ENCODE measurements at places on chromosomes 1 and 21. TPM values are rescaled to one million over a fixed set of nuclear protein-coding genes. Genes with fewer than 3 reads are reported as not detected.

The SYF2 gene
- 61.5 TPM for total RNA-seq

The GUCA2A gene
- total RNA-seq: not detected

The SERTAD4 gene
- not detected for total RNA-seq

The DNTTIP2 gene
- total RNA-seq: 70.4 TPM

The RGSL1 gene
- not detected for total RNA-seq

The ELF3 gene
- total RNA-seq: 1.6 TPM

The KIAA1614 gene
- total RNA-seq: 0.08 TPM

The MFSD2A gene
- 5.5 TPM for total RNA-seq

The CDK11B gene
- total RNA-seq: 43.9 TPM

The LAPTM5 gene
- 601 TPM for total RNA-seq

The CA14 gene
- not detected for total RNA-seq

The CFHR1 gene
- not detected for total RNA-seq

The ARHGEF2 gene
- 86.1 TPM for total RNA-seq

The G0S2 gene
- total RNA-seq: 6.6 TPM

- H3K27ac ChIP-seq: no peak overlapping the region
- H3K4me3 ChIP-seq: no peak overlapping the region
- H3K4me1 ChIP-seq: peaks cover 12% of the 10 kb centered on the region
- no peaks in the 10 kb centered on the region for H3K36me3 ChIP-seq
- DNase-seq: no peak
Observed at GRCh38 chr1:212237651-212238050, 47.6 kb upstream of the PPP2R5A start.

GRCh38 chr1:208189183-208189582, 55.0 kb downstream of the PLXNA2 start:
- H3K36me3 ChIP-seq: peaks cover 3% of the 10 kb centered on the region
- H3K27me3 ChIP-seq: peaks cover 29% of the 10 kb centered on the region
- no peak overlapping the region for H3K27ac ChIP-seq

GRCh38 chr1:98557895-98558294, 103.6 kb upstream of the SNX7 start:
- peaks cover 4% of the 10 kb centered on the region for H3K27me3 ChIP-seq
- DNase-seq: no peak
- no peaks in the 10 kb centered on the region for H3K36me3 ChIP-seq
- no peaks in the 10 kb centered on the region for H3K4me1 ChIP-seq
- no peak overlapping the region for H3K4me3 ChIP-seq

DNA sequence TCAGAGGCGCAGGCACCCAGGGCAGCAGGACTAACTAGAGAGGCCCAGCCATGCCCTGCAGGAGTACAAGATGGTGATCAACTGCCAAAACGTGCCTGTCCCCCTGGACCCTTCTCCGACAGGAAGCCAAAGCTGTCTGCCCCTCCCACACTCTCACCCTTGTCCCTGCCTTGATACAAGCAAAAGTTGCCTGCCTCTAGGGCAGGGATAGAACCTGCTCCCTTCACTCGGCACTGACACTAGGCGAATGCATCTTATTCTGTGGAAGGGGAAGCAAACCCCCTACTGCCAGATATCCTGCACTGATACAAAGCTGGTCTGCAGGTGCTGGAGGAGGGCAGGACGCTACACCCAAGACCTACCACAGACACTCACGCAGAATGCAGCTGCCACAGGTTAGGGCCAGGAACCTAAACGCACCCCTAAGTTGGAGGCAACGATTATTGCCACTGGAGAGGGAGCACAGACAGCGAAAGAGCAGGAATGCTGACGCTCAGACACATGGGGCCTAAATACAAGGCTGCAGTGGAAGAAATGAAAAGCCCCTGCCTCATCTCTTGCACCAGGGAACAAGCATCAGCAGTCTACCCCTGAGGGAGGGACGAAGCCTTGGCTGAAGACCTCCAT, 3.7 kb downstream of the TARBP1 start:
- H3K27me3 ChIP-seq: no peaks in the 10 kb centered on the region
- no peak overlapping the region for H3K27ac ChIP-seq
- H3K4me3 ChIP-seq: no peak overlapping the region
- H3K4me1 ChIP-seq: peaks cover 24% of the 10 kb centered on the region
- peaks cover 4% of the 10 kb centered on the region for H3K36me3 ChIP-seq

DNA sequence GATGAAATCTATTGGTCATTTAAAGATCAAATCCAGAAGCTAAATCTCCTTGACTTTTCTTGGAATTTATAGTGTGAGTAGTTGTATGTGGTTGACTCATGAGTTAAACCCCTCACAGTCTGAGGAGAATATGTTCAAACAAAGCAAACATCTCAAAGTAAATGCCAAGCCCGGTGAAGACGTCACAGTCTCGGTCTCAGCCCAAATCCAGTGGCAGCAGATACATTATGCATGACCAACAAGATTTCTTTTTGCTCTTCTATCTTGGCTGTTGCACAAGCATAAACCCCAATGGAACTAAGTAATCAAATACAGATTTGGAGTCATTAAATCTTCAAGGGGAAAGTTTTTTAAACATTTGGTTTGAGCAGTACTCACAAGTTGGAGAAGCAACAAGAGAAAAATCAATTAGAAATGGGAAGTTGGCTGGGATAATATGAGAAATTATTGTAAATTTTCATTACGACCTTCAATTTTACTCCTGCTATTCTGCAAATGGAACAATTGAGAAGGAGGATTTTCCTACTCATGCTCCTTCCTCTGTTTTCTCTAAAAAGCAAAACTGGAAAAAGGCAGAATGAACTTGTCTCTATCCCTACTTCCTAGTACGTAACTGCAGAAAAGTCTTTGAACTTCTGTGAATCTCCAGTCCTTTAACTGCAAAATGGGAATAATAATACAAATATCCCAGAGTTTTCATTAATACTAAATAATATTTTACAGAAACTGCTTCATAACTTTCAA, 575.8 kb downstream of the NUF2 start:
- H3K27me3 ChIP-seq: no peaks in the 10 kb centered on the region
- H3K36me3 ChIP-seq: no peaks in the 10 kb centered on the region
- DNase-seq: no peak
- H3K27ac ChIP-seq: no peak overlapping the region
- H3K4me3 ChIP-seq: no peak overlapping the region
- H3K4me1 ChIP-seq: no peaks in the 10 kb centered on the region

- no peak overlapping the region for H3K4me3 ChIP-seq
- no peaks in the 10 kb centered on the region for H3K4me1 ChIP-seq
- no peaks in the 10 kb centered on the region for H3K27me3 ChIP-seq
- H3K27ac ChIP-seq: no peak overlapping the region
- DNase-seq: no peak
- no peaks in the 10 kb centered on the region for H3K36me3 ChIP-seq
Observed at GRCh38 chr1:176996456-176997090, 167.9 kb downstream of the ASTN1 start.

DNA sequence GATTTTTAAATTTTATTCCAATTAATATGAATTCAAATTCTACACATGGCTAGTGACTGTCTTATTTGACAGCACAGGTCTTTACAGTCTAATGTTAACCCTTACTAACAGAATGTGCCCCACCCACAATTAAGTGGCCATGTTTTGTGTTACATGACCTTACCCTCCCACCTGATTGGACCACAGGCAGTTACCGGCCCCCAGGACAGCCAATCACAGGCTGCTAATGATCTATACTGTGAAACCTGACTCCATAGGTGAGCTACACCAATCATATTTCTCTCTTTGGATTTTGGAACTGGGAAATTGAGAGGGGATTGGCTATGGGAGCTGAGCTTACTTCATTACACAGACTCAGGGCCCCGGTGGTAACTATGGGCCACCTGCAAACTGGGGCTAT, 27.5 kb downstream of the ZP4 start:
- peaks cover 4% of the 10 kb centered on the region for H3K4me1 ChIP-seq
- peaks cover 14% of the 10 kb centered on the region for H3K27me3 ChIP-seq
- H3K4me3 ChIP-seq: no peak overlapping the region
- H3K36me3 ChIP-seq: peaks cover 3% of the 10 kb centered on the region
- H3K27ac ChIP-seq: no peak overlapping the region

- no peak for DNase-seq
- H3K4me3 ChIP-seq: no peak overlapping the region
- no peak overlapping the region for H3K27ac ChIP-seq
- H3K4me1 ChIP-seq: peaks cover 2% of the 10 kb centered on the region
Observed at GRCh38 chr21:28439788-28440187, 552.9 kb downstream of the LTN1 start.

- H3K27ac ChIP-seq: peak overlapping the region; percentile 94
- DNase-seq: no peak
- peak overlapping the region; percentile 97 for H3K4me3 ChIP-seq
- H3K27me3 ChIP-seq: no peaks in the 10 kb centered on the region
- peaks cover 44% of the 10 kb centered on the region for H3K4me1 ChIP-seq
Observed at GRCh38 chr1:211829343-211830054, 1.1 kb downstream of the LPGAT1 start.

DNA sequence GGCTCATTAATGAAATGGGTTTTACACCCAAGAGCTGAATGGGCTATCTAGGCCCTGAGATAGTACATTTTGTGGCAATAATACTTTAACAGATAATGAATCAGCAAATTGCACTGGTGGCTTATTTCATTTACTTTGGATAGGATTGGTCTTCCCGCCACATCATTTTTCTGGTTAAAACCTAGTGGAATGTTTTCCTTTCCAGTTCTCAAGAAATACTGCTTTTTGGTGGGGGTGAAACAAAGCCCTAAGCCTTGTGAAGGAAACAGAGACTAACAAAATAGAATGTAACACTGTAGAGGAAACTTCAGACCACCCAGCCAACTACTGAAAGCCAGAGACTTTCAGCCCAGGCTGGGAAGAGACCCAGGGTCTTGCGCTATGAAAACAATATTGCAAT, 172.2 kb downstream of the HHIPL2 start:
- peaks cover 3% of the 10 kb centered on the region for H3K4me1 ChIP-seq
- H3K27me3 ChIP-seq: no peaks in the 10 kb centered on the region
- H3K27ac ChIP-seq: no peak overlapping the region
- no peaks in the 10 kb centered on the region for H3K36me3 ChIP-seq
- no peak overlapping the region for H3K4me3 ChIP-seq

DNA sequence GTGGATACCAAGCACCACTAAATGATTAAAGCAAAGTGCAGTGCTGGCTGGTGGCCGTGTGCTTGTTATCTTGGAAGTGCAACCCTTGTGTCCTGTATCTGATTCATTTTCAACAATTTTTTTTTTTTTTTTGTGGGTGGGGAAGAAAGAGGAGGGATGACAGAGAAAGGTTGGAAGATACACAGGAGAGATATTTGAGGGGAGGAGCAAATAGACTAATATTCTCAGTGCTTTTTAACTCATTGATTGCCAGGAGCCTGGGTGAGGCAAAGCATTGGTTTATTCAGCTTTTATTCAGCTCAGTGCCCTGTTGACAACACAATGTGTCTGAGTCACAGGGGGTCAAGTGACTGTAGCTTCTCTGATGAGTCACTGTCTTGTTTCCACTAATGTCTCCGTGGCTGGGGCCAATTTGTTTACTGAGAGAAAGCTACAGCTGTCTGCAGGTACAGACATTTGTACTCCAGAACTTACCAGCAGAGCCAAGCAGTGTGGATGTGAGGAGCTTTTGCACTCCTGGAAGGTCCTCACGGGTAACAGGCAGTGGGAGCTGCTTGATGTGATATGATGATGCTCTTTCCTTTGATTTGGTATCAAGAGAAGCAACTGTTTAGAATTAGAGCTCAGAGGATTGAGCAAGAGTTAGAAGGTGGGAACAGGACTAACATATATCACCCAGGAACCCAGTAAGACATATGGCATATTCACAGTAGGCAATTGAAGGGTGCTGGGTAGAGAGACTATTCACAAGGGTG, 23.6 kb upstream of the DNM3 start:
- no peak overlapping the region for H3K27ac ChIP-seq
- H3K36me3 ChIP-seq: peaks cover 2% of the 10 kb centered on the region
- peaks cover 3% of the 10 kb centered on the region for H3K4me1 ChIP-seq
- H3K4me3 ChIP-seq: no peak overlapping the region
- DNase-seq: no peak
- H3K27me3 ChIP-seq: no peaks in the 10 kb centered on the region

DNA sequence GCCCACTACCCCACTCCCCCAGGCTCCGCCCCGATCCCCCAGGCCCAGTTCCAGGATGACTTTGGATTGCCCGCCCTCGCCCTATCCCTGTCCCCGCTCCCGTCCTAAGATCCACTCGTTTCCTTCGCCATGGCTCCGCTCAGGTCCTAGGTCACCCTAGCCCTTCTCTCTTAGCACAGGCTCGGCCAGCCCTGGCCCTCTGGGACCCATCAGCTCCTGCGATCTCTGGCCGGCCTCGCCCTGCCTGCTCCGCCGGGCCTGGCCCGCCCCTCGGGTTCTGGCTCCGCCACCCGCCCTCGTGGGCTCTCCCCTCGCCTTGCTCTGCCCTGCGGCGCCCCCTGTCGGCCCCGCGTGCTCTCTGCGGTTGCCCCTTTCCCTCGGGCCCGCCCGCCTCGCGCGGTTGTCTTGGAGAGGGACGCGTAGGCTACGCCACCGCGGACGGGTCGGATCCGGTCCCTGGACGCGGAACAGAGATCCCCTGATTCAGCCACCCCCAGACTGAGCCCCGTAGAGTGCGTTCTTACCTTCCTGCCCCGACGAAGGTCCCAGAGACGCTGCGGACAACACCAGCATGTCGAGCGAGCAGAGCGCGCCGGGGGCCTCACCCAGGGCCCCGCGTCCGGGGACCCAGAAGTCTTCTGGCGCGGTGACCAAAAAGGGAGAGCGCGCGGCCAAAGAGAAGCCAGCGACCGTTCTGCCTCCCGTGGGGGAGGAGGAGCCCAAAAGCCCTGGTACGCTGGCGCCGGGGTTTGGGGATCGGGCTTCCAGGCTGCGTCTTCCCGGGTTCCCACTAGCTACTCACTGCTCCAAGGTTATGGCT, at the start of gene LRRC71:
Gene LRRC71, plus strand, starts transcription at position 400 of the 820 bp plus-strand sequence. Its CDS starts 172 bp downstream, at position 572.
- no peak within 1 kb of the TSS for H3K27ac ChIP-seq
- H3K36me3 ChIP-seq: peaks cover 14% of the 10 kb centered on the region
- no peak within 1 kb of the TSS for H3K4me3 ChIP-seq
- peak; percentile 39 for DNase-seq
- H3K27me3 ChIP-seq: peaks cover 76% of the 10 kb centered on the region

GRCh38 chr21:26351661-26352060, 181.1 kb upstream of the APP start:
- DNase-seq: no peak
- no peaks in the 10 kb centered on the region for H3K4me1 ChIP-seq
- H3K27me3 ChIP-seq: peaks cover 7% of the 10 kb centered on the region
- no peaks in the 10 kb centered on the region for H3K36me3 ChIP-seq

DNA sequence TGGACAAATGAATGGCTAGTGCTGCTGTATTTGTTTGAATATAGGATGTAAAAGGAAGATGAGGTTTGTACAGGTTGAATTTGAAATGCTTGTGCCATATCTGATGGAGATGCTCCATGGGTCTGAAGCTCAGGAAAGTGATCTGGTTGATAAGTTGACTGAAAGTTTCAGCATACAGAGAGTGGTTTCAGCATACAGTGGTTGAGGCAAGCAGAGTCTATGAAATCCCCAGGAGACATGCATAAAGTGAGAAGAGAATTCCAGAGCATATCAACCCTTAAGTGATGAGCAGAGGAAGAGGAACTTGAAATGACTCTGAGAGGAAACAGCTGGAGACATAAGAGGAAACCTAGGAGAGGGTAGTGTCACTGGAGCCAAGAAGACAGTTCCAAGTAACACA, 21.7 kb downstream of the TCHHL1 start:
- H3K27ac ChIP-seq: no peak overlapping the region
- H3K4me3 ChIP-seq: no peak overlapping the region
- H3K36me3 ChIP-seq: peaks cover 4% of the 10 kb centered on the region
- no peaks in the 10 kb centered on the region for H3K4me1 ChIP-seq
- no peak for DNase-seq
- H3K27me3 ChIP-seq: peaks cover 61% of the 10 kb centered on the region
